ENCODE measurements at places on chromosomes 12 and 14.

DNA sequence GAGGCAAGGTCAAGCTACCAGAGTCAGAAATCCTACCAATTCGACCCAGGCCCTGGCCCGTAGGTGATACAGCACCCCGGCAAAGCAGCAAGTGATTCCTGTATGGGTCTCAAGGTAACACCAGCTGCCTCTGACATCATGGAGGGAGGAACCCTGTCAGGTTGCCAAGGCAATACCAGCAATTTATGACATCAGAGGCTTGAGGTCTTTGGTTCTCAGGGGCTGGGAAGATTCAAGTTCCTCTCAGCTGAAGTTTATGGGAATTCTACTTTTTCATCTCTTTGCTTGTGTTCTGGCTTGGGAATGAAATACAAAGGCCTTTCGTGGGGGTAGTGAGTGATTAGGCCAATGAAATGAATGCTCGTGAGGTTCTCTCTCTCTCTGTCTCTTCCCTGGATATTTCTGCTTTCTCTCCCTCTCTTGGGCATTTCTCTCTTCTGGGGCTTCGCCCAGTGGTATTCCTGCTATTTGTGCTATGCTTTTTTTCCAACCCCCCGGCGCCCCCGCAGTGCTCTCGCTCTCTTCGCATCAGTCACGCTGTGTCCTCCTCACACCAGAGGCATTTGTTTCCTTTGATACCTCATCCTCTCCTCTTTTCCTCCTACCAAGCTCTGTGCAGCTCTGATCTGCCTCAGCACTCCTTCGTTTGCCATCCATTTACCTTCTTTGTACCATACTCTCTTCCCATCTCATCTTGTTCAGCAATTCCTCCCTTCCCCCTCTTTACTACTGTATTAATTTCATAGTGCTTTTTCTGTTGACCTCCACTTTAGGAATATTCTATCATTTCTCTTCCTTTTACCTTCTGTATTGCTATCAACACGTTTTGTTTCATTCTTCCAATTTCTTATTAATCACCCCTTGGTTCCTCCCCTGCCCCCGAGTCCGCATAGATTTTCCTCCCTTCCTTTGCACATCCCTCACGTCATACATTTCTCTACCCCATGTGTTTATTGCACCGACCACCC, 2.9 kb downstream of the ZFHX2 start:
- DNase-seq, result no peak

- DNase-seq, result no peak
Measured at GRCh38 chr12:120514002-120514401, 15.0 kb downstream of the COQ5 start.

- no peak for DNase-seq
Measured at GRCh38 chr12:117013726-117014125, 85.5 kb downstream of the TESC start.

DNA sequence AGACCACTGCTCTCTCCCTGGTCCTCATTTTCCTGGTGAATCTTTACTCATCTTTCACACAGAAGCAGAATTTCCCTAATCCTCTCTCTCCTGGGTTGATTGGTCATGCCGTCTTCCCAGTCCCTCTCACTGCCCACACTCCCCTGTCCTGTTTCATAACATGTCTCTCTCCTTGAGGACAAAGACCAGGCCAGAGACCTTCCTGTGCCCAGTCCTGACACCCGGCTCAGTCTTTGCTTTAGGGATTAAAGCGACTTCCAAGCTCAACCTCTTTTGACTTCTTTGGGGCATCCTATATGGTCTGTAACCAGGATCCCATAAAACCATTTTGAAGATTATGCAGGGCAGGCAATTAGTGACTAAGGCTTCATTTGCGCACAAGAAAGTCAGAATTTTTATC, 105.5 kb downstream of the BCL11B start:
- DNase-seq, result no peak

GRCh38 chr14:32298346-32298745, 30.8 kb upstream of the AKAP6 start:
- no peak for DNase-seq

GRCh38 chr12:29287622-29288021, 93.3 kb downstream of the ERGIC2 start:
- DNase-seq, result no peak

DNA sequence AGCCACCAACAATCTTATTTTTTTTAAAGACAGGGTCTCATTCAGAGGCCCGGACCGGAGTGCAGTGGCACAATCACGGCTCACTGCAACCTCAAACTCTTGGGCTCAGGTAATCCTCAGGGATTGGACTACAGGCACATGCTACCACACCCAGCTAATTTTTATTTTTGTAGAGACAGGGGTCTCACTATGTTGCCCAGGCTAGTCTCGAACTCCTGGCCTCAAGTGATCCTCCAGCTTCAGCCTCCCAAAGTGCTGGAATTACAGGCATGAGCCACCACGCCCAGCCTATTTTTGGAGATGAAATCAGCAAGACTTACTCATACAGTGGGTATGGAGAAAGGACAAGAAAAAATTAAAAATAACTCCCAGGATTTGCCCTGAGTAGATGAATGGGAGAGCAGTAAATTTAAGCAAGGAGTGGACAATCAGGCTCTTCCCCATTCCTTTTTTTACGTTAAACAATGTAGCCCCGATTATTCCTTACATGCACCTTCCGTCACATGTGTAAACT, 13.2 kb downstream of the FMNL3 start:
- no peak for DNase-seq

DNA sequence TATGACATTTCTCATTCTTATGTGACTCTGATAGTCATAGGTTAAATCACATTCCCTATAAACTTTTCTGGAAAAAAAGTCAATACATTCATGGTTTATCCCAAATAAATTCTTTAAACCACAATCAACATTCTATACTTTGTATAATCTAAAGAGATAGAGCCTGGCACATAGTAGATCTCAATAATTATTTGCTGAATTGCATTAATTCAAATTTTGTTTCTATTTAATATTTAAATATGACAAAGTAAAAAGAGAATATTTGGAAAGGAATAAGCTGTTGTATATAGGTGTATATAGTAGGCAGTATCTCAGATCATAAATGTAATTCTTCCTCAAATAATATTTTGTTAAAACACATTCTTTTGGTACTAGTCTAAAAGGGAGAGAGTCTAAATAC, 102.2 kb upstream of the USP15 start:
- no peak for DNase-seq

- no peak for DNase-seq
Measured at GRCh38 chr14:58812050-58812910, 174.5 kb downstream of the DACT1 start.

- no peak for DNase-seq
Measured at GRCh38 chr14:72549854-72550253, 344.0 kb downstream of the DPF3 start.

- no peak for DNase-seq
Measured at GRCh38 chr14:92309968-92310530, 12.9 kb upstream of the SLC24A4 start.

DNA sequence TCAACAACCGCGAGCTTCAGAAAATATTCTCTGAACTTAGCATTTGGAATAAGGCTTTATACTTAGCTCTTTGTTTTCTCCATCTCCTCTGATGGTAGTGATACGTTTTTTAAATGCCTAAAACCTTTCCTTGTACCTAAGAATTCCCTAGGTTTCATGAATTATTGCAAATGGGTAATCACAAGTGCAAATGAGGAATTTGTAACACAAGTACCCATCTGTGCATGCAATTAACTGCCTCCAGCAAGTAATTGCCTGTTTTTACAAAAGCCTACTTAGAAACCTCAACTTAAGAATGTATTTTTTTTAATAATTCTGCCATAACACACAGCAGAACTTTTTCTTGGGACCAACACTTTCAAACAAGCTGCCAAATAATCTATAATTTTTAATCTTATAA, 149.2 kb downstream of the PHLDA1 start:
- DNase-seq, result no peak

DNA sequence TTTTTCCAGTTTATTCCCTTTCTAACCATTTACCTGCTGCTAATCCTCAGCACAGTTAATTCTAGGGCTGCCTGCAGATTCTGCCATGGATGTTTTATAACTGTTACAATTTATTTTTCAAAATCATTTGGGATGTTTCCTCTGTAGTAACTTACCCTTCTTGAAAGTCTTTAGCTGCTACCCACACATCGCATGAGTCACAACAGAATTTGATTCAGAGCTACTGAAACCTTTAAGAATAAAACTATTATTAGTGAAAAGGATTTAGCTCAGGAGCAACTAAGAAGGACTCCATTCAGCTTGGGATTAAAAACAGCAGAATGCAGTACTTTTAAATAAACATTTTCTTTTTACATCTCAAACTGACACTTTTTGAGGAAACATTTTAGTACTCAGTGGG, 41.7 kb upstream of the RGS6 start:
- DNase-seq, result no peak

GRCh38 chr14:100823413-100824080, 2.4 kb upstream of the MEG3 start:
- no peak for DNase-seq

- DNase-seq, result no peak
Measured at GRCh38 chr12:89693639-89694202, 14.9 kb downstream of the ATP2B1 start.

DNA sequence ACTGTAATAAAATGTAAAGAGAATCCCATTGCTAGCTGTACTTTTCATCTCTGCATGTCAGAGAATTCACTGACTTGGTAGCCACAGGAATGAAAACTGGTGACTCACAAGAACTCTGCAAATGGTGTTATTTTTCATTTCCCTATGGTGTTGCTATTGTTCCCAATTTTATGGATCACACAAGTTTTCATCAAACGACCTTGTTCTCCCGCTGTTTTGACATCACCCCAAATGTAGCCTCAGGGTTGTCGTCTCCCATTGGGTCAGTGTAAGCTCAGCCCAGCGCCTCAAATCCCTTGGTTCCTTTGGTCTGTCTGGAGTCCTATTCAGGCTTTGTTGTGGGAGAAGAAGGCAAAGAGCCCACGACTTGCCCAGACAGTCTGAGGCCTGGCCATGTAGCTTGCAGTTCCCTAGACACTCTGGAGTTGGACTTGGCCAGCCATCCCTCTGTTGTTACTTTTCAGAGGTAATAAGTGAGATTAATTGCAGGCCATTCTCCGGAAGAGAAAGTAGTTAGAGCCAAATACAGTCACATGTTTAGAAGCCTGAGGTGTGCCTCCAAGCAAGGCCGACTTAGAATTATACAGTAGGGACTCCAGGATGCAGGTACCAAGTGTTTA, 159.2 kb downstream of the TGFB3 start:
- no peak for DNase-seq

DNA sequence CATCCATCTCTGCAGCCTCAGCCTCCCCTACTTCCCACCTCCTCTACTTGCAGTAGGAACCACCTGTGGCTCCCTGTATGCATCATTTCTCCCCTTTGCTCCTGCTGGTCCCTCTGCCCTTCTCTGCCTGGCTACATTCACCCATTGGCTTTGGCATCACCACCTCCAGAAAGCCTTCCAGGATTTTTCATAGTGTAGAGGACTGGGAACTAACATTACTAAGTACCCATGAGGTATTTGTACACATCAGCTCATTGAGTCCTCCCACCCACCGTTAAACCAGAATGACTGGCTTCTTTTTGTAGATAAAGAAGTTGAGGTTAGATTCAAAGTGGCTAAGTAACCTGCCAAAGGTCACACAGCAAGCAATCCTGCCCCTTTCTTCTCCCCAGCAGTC, 17.1 kb downstream of the SYNE3 start:
- no peak for DNase-seq

GRCh38 chr14:63045234-63045611, at the start of gene KCNH5:
Gene KCNH5 (minus strand): TSS chr14:63045458. CDS start chr14:63045186, 272 bp downstream.
- DNase-seq, result no peak

DNA sequence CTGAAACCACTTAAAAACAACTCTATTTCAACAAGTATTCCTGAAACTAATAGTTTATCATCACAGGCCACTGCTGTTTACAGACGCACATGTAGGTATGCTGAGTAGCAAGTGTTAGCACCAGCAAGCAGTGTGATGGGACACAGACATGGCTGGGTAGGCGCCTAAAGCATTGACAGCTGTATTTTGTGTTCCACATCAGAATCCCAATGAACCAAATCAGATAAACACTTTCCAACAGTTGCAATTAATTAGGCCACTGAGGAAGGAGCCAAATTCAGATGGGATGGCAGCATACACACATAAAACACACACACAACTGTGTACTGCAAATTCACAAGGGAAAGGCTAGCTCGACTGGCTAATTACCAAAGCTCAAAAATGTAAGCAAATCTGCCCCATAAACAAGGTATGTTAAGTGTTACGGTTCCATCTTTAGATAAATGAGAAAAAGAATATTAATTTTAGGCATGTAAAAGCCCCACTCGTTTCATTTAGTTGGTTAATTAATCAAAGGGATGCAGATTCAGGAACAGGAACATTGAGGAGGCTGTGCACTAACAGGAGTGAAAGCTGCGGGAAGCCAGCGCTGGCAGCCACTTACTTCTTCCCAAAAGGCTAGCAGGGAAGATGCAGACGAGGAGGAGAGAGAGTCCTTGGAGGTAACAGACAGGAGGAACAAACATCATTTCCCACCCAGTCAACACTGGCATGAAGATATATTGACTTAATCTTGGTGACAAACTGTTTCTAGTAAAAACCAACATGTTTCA, 33.4 kb downstream of the AMN start:
- DNase-seq, result no peak

- DNase-seq, result no peak
Measured at GRCh38 chr12:116616536-116617248, 57.5 kb downstream of the MAP1LC3B2 start.

DNA sequence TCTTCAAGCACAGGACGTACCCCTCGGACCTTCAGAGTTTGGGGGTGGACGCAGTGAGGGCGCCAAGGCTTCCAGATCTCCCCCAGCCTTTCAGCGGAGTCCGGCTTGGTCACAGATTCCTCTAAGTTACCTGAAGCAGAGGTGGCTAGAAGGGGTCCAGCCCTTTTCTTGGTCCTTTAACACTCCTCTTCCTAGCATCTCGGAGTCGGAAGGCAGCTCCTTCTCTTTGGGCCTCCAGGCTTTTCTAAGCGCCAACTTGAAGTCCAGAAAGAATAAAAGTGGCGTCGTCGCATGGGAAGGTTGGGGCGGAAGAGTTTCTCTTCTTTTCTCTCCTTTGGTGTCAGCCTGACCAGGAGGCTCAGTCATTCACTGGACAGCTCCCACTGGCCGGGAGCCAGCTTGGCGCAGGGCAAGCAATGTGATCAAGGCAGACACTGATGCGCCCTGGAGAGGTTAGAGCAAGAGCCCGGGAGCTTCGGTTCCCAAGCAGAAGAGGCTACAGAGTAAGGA, 9.6 kb downstream of the OR6S1 start:
- DNase-seq, result no peak

DNA sequence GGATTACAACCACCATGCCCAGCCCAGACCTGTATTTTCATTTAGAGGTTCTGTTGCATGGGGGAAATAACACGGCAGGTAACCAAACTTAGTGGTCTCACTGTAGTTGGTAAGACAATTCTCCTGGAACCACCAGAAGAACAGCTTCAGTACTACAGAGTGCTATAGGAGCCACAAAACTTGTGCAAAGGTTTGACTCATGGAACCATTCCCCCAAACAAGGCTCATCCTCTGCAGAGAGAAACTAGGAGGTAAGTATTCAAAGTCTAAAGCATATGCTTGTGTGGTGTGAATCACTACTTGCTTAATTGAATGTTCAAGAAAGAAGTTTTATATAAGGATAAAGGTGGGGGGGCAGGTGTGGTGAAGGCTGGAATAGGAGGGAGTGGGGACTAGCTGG, 58.7 kb downstream of the GNS start:
- no peak for DNase-seq

Data from stimulated activated CD8-positive, alpha-beta memory T cell treated with anti-CD3 and anti-CD28 coated beads, Interleukin-12 subunit alpha, Interleukin-12 subunit beta, amount 100 ng/mL, for 1 hour (primary cell).